Fibroblast of the aortic adventitia (primary cell): ENCODE measurements at places on chromosomes 6 and 20.

- DNase-seq = no peak
Observed at GRCh38 chr6:45514454-45515230, 136.9 kb upstream of the SUPT3H start.

DNA sequence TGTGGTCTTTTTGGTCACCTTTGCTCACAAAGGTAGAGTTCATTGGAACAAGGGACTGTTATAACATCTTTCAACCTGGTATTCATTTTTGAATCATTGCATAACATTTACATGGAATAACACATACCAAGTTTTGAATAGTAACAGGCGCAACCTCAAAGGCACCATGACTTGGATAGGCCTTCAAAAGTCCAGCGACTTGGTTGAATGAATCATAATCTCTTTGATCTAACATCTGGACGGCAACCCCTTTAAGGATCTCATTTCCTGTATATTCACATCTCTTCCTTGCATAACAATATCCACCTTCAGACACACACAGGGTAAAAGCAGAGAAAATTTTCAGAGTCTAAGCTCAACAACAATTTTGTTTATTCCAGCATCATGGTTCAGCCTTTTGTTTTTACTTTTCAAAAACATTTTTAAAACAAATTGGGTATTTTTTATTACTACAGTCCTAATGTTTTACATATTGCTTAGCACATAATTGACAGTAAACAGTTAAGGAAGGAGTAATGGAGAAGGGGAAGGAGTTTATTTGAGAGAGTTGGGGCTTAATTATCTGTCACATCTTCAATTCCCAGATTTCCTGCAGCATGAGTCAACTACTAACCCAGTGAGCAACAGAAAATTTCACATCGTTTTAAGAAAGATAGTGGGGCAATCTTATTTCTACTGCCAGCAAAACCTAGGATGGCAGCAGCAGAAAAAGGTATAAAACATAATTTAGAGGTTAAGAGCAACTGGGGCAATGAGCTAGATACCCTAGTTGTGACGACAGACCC lies 41.8 kb upstream of the F13A1 start:
- no peak for DNase-seq

DNA sequence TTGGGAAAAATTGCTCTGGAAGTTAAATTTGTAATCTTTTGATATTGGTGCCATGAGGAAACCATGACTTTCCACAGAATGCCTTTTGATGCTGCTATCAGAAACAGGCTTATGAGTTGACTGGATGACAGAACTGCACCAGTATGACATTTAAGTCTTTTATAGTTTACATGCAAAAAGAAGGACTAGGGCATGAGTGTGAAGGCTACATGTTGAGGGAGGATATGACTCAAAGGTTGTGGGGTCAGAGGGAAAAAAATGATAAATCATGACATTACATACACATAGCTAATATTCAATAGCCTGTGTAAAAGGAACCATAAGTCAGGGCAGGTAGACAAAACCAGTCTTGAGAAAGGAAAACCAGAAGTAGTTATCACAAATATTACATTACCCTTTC lies 182.2 kb downstream of the COL12A1 start:
- DNase-seq = peak; percentile 6

GRCh38 chr6:10908228-10908627 lies 21.4 kb downstream of the SYCP2L start:
- no peak for DNase-seq

- DNase-seq = no peak
Observed at GRCh38 chr20:16098890-16099639, 474.2 kb downstream of the KIF16B start.

DNA sequence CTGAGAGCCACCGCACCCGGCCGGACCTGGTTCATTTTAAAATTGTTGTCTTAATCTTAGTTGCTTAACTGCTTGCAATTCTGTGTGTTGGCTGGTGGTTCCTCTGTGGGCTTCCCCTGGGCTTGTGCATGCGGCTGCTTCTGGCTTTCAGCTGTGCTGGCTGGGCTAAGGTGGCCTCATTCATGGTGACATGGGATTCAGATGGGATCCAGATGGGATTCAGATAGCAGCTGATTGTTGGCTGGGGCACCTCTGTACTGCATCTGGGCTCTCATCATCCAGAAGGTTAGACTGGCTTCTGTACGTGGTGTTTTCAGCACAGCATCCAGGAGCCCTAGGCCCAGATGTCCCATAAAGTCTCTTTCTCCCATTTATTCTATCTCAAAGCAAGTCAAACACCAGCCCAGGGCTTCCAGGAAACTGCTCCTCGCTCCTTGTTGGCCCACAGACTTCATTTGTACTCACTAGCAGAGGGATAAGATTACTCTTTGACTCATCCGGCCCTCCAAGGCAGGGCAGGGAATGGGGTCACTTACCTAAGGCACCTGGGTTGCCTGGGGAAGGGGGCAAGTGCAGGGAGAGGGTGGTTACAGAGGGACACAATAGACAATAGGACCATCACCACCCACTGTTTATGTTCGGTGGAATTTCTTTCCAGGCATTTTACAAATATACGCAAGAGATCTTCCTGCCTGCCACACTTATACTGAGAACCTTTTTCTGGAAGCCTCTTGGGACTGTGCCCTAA lies 10.2 kb upstream of the PEDS1 start:
- peak; percentile 73 for DNase-seq

GRCh38 chr20:38303908-38304379 lies at the start of gene BPI:
Gene BPI (plus strand): TSS chr20:38304156. CDS start chr20:38304224, 68 bp downstream.
- DNase-seq = no peak

GRCh38 chr20:63317061-63317460 lies 24.1 kb downstream of the COL20A1 start:
- no peak for DNase-seq

GRCh38 chr6:3749977-3750316 lies 1.6 kb downstream of the PXDC1 start:
- peak; percentile 92 for DNase-seq

GRCh38 chr20:61886721-61887595 lies 178.7 kb downstream of the TAF4 start:
- DNase-seq = peak; percentile 30

DNA sequence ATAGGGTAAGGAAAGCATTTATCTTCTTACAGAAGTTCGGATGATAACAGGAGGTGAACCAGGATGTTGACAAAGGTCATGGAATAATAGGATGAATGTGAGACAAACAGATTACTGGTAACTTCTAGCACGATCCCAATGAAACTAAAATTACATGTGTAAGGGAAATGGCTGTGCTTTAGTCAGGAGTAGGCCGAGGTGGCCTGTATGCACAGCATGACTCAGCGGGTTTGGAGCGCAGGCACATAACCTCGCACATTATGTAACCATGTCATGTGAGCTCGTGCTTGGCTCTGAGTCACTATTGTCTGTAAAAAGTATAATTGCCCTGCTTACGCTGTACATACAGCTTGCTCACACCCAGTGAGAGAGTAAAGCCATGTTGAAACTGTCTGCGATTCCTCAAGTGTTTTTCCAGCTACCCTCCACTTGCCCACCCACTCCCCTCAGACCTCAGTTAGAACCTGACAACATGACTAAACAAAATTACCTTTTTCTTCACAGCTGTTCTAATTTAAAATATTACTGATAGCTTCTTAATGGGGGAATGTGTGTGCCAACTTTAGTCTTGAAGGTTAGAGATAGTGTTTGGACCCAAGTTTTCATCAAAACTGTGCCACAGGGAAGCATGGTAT lies 8.2 kb downstream of the CYB5R4 start:
- peak; percentile 94 for DNase-seq

DNA sequence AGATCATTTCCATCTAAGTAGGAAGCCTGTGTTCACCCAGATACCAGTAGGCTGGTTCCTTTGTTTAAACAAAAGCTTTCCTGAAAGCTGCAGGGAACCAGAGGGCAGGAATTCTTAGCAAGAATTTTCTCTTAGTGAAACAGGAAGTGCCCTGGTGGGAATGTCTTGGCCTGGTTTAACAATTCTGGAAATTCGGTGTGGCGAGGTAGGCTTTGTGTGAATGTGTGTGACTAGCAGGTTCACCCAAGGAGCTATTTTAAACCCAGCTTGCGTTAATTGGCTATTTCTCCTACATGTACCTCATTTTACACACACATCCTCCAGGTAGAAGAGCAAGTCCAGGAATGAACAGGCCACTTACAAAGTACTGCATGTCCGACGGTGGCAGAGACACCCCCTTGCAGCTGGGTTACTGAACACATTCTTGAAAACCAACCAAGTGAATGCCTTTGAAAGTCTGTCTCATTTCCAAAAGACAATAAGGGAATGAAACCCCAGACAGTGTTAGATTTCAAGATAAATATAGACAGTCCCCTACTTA lies 64.6 kb downstream of the GFOD1 start:
- DNase-seq = no peak

DNA sequence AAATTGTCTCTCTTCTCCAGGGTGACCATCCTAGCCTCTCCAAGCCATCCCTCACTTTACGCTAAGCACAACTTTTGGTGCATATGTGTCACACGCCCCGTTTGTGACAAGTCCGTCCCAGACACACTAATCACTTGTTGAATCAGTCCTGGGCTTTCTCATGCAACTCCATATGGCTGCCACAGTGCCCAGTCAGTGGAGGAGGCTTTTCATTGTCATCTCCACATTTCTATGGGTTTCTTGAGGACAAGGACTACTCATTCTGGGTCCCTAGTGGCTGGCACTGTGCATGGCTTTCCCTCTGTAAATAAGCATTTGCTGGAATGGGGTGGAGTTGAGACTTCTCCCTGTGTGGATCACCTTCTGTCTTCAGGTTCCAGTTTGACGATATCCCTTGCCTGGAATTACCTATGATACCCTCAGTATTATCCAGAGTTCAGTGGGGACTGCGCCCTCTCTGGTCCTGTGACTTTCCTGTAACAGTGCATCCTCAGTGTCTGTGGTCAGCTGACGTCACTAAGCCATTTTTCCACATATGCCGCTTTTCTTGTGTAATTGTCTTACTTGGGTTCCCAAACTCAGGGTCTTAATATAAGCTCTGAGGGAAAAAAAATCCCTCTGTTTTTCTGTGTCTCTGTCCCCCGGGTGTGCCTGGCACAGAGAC lies 59.8 kb upstream of the MYL9 start:
- DNase-seq = no peak

- peak; percentile 88 for DNase-seq
Observed at GRCh38 chr6:149855040-149855654, 9.0 kb downstream of the LRP11 start.

- no peak for DNase-seq
Observed at GRCh38 chr6:6629402-6629801, 40.9 kb downstream of the LY86 start.

DNA sequence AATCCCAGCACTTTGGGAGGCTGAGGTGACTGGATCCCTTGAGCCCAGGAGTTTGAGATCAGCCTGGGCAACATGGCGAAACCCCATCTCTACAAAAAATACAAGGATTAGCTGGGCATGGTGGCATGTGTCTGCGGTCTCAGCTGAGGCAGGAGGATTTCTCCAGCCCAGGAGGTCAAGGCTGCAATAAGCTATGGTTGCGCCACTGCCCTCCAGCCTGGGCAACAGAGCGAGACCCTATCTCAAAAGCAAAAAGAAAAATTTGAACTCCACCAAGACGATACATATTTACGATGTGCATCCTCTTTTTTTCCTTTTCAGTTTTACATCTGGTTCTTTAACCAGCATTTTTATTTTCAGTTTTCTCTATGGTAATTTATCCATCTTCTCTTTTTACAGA lies 162.1 kb downstream of the JARID2 start:
- DNase-seq = no peak

GRCh38 chr20:32574296-32575226 lies 10.6 kb downstream of the NOL4L start:
- peak; percentile 83 for DNase-seq

- DNase-seq = no peak
Observed at GRCh38 chr6:79250107-79250514, 15.6 kb upstream of the HMGN3 start.

- peak; percentile 66 for DNase-seq
Observed at GRCh38 chr20:6122873-6123648, at the start of gene FERMT1. Gene FERMT1 (minus strand): TSS chr20:6123030. CDS start chr20:6119554, 3,476 bp downstream.

- peak; percentile 70 for DNase-seq
Observed at GRCh38 chr6:100998111-100998510, 117.0 kb upstream of the ASCC3 start.
